ENCODE measurements at places on chromosomes 4 and X. TPM values are rescaled to one million over a fixed set of nuclear protein-coding genes. Genes with fewer than 3 reads are reported as not detected.

- no peak for DNase-seq
These were observed 19.0 kb upstream of the USO1 start for GRCh38 chr4:75705198-75705977.

- DNase-seq: no peak
These were observed 289.8 kb upstream of the CLNK start for GRCh38 chr4:10974371-10974770.

- DNase-seq: no peak
These were observed 33.7 kb downstream of the CD38 start for GRCh38 chr4:15811703-15812337.

The IRS4 gene
- total RNA-seq: not detected

The FATE1 gene
- not detected for total RNA-seq

The SH2D1A gene
- total RNA-seq: 0.14 TPM

Measured in sigmoid colon (tissue), 7 donors.